ENCODE measurements at places on chromosomes 6 and 20.

DNA sequence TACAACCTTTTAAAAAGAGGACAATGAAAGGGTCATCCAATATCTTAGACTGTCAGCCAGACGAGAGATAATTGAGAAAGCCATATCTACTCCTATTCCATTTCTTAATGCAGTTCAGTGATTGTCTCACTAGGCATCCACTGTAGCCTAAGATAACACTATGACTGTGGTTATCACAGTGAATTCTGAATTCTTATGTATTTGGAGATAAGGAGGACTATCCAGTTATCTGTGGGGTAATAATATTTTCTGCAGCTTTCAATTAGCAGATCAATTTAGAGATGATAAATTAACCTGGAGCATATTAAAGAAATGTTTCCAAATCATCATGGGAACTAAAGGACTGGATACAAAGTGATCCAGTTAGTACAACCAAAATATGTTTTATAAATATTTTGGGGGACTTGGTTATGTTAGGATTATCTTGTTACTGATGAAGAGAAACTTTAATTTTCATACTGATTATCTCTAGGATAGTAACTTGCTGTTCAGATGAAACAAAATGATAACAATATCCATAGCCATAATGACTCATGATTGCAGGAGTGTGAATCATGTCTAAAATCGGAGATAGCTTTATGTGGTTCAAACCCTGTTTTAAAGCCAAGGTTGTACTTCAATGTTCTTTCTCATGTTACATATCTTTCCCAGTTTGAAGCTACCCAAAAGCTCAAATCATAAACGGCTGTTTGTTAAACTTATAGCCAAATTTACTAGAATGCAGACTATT is 1152.0 kb downstream of the HACE1 start:
- DNase-seq = peak; percentile 5

- peak; percentile 98 for DNase-seq
Measured at GRCh38 chr20:4451487-4452081, 270.1 kb upstream of the PRND start.

- DNase-seq = peak; percentile 94
Measured at GRCh38 chr6:45631396-45631795, 253.7 kb upstream of the SUPT3H start.

GRCh38 chr6:132813173-132813856 is 1.1 kb upstream of the RPS12 start:
- peak; percentile 53 for DNase-seq

- DNase-seq = peak; percentile 66
Measured at GRCh38 chr6:117425431-117426153, at the start of gene ROS1. Gene ROS1 (minus strand): TSS chr6:117425942. CDS start chr6:117425656, 286 bp downstream.

DNA sequence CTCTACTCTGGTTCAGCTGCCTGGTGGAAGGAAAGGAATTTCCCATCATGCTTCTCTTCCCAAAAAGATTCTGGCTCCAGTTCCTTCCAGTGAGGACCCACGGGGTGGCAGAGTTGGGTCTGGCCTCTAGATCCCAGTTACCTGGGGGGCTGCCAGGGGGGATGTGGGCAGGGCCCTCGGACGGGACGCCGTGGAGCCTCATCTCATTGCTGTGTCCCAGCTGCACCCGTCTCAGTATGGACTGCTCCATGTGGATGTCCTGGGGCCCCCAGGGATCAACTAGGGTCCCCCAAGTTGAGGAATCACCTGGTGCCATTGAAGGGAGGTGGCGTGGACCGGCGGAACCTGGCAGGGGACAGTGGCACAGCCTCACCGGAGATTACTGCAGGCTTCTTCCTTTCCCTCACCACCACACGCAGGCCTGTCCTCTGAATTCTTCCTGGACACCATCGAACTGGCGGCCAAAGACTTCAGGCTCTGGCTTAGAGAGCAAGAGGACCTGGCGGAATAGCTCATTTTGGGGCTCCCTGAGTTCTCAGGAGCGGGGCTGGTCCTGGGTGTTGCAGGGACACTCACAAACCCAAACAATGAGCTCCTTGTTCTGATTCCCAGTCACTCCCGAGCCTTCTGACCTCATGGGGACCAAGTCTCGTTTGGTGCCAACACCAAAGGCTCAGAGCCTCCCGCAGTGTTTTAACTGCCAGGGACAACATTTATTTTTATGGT is 8.5 kb downstream of the ZBP1 start:
- DNase-seq = no peak

DNA sequence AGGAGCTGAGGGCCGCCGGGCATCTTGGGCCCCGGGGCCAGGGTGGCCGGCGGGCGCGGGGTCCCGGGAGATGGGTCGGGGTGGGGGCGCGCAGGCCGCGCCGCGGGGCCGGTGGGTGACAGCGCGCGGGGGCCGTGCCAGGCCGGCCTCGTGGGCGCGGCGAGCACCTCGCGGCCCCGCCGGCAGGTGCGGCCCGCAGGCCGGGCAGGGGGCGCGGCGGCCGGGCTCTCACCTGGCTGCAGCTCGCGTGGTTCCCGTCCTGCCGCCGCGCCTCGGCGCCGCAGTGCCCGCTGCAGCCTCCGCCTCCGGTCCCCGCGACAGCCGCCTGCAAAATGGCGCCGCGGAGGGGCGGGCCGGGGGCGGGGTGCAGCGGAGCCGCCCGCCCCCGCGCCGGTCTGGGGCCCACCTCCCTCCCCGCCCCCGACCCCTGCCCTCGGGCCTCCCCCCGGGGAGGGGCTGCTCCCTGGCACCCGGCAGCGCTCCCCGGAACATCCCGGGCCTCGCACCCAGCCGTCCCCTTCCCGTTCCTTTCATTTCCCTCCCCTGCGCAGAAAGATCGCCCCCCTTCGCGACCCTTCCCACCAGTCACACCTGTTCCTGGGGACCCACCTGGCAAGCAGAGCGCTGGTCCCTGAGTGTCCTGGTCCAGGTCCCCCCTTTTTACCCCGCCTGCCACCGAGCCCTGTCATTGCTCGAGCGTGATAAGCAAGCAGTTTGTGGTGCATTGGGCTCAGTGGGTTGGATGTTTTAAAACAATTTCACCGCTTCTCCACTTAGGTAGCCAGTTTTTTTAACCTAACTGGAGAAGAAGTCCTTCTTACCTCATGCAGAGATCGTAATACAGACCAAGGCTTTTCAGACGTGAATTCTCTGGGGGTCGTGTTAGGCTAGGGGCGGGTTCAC is at the start of gene SLC23A2:
Gene SLC23A2 (minus strand): TSS at position 337 of the 903 bp plus-strand sequence. CDS start 68,948 bp downstream, outside the sequence.
- no peak for DNase-seq

DNA sequence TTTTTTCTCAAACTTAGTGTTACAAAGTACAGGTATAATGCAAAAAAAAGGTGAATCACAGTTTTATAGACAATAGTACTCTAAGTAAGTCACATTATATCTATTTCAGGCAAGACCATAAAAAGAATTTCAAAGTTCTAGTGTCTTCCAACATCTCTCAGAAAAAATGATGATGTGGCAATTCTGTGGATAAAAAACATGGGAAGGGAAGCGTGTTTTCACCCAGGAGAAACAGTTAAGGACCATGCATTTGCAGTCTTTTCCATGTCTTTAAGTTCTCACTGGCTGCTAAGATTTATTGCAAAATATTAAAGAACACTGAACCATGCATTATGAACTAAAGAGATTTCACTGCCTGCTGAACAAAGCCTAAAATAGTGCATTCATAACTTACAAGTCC is 1.8 kb downstream of the SSR1 start:
- DNase-seq = no peak

- no peak for DNase-seq
Measured at GRCh38 chr6:106273087-106273486, 52.5 kb downstream of the ATG5 start.

GRCh38 chr6:113994934-113995342 is 24.0 kb upstream of the HDAC2 start:
- DNase-seq = peak; percentile 75

DNA sequence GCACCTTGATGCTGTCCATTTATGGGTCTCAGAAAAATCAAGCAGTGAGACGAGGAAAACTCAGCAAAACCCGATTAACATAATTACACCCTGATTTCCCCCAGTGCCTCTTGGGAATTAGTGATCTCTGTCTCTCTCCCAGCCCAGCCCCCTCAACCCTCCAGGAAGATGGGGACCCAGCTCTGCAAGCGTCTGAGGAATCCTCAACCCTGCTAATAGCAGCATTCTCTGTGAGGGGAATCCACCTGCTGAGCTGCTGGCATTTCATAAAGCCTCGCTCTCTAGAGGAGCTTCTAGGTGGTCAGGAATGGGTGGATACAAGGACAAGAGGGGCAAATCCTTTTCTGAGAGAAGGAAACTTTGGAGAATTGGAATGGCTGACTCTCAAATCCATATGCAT is 13.9 kb downstream of the NR2E1 start:
- DNase-seq = no peak

DNA sequence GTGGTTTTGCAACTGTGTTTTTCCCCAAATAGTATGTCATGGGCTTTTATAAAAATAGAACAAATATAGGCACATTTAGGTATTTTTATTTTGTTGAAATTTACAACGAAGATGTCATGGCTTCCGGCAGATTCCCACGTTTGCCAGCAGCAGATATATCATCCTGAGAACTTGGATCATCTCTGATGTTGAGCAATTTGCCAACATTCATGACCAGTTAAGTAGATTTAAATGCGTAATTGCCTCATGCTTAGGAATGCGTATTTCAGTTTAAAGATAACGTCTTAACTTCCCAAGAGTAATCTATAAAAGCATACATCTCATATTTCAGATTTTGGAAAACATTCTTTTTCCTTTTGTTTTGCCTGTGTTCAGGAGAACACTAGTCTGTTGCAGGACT is 457.8 kb downstream of the QKI start:
- DNase-seq = peak; percentile 20

DNA sequence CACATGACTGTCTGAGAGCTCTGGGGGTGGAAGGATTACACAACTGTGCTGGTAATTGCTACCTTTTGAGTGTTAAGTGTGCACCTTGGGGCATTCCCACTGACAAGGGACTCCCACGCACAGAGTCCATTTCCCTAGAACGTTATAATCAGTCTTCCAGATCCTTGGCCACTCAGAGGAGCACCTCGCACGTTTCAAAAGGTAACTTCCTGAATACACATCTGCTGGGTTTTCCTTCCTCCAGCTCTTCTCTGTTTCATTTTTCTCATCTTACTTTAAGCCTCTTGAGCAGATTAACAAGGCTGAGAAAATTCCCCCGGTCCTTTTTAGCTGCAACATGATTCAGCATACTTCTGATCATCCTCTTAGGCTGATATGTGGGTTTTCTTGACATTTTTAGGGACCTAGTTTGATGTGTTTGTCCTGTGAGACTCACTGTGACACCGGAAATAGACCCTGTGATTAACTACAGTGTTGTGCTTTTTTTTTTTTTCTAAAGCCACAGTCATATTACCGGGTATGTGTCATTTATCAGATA is 98.4 kb upstream of the DUSP22 start:
- DNase-seq = no peak

DNA sequence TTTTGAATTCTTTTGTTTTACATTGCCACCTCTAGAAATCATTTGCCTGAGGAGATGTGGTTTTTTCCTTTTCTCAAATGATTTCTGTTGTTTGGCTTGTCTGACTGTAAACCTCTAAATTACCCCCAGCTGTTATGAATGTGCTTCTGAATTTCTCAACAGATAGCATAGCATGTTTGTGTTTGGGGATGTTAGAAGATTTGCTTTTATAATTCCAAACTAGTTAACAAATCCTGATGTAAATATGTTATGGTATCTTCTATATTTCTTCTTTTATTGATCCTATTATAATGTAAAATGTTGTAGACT is 31.6 kb upstream of the EZR start:
- DNase-seq = no peak

DNA sequence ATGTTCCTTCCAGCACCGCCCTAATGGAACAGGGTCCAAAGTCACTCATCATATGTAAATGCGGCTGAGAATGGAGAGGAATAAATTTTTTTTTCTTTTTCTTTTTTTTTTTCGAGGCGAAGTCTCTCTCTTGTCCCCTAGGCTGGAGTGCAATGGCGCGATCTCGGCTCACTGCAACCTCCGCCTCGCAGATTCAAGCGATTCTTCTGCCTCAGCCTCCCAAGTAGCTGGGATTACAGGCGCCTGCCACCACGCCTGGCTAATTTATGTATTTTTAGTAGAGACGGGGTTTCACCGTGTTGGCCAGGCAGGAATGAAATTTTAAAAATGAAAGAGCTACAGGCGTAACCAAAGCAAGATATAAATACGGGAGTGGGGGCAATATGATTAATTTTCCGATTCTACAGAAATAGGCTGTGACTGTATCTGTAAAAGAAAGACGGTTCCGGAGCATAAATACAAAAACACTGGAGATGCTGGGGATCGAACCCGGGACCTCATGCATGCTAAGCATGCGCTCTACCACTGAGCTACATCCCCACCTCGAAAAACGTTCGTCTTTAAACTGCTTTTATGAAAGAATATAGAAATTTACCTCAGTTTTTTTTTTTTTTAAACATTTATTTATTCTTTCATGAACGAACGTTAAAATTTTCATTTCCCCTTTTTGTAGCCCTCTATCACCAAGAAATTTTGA is 132.2 kb downstream of the GPX5 start:
- DNase-seq = peak; percentile 42

DNA sequence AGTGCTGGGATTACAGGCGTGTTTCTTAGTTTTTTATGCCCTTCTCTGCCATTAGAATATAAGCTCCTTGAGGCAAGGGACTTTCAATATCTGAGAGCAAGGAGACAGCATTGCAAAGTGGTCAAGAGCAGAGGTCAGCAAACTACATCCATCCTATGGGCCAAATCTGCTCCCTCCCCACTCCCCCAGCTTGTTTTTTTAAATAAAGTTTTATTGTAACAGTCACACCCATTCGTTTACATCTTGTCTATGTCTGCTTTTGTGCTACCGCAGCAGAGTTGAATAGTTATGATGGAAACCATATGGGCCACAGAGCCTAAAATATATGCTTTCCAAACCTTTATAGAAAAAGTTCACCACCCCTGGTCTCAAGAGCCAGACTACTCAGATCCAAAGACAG is 227.9 kb downstream of the EYA2 start:
- DNase-seq = no peak

GRCh38 chr20:51378171-51378928 is 164.2 kb downstream of the NFATC2 start:
- no peak for DNase-seq

GRCh38 chr20:23399568-23400241 is 21.6 kb downstream of the NAPB start:
- no peak for DNase-seq

DNA sequence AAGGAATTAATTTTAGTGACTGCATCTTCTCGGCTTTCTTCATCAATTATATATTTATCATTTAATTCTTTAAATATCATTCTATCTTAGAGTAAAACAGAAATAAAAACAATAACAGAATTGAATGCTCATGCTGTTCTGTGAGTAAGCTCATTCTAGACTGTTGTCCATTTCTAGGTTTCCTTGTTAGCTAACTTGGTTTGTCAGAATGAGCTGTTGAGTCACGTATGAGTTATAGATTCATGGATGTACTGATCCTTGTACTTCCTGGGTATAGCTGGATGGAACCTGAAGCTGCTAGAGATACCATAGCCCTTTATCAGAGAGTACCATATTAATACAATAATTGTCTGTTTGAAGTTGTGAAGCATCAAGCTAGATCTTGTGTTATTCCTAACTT is 515.3 kb downstream of the TENT5A start:
- DNase-seq = peak; percentile 18

Data from bronchial epithelial cell (primary cell).